ENCODE measurements at places on chromosomes 7 and 10.
A peak's percentile ranks its signal among the peaks of the same experiment; 100 is the strongest.

DNA sequence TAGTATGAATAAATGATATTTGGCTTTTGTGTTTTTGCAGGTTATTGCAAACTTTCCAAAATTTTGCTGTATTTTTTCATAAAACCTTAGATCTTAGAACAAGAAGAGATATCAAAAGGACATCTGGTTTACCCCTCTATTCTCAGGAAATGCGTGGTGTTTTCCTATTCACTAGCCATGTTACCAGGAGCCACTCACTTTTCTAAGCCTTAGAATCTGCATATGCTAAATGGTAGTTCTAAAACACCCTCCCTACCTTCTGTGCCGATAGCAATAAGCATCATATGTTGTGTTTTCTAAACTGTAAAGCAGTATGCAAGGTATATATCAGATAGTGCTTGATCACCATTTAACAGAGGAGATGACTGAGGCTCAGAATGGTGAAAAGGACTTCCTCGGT is 715.0 kb upstream of the CELF2 start:
- DNase-seq, result no peak

- no peak for DNase-seq
These were observed 623.5 kb downstream of the POM121L12 start for GRCh38 chr7:53658951-53659350.

GRCh38 chr7:5638994-5639393 is 142.5 kb downstream of the RNF216 start:
- DNase-seq, result no peak

DNA sequence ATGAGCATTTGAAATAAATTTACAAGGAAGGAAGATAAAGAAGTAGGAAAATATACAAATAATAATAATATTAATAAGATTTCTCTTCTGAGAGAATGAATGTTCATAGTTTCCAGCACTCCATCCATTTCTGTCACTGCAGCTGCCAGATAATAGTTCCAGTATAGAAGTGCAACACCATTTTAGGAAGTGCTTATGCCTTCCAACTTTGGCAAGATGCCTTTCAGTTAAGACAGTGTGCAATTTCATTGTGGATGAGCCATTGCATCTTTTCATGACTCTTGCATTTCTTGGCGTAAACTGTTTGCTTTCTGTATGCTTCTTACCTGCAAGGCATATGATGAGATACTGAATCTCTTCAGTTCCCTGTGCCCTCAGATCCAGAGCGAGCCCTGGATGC is 185.0 kb downstream of the PDE1C start:
- DNase-seq, result no peak

DNA sequence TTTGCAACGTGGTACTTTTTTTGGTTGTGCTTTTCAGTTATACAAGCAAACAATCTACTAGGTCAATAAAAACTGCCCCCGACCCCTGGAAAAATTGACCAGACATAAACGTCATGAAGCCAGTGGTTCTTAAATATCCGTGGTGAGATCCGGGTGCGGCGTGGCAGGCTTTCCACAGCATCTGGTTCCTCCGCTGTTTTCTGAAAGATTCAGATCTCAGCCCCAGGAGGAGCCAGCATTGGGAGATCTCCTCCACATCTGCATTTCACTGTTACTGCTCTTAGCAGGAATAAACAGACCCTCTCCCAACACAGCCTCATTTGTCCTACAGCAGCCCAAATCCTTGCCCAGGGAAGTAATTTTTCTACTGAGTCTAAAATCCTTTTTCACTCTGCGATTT is 664.3 kb upstream of the FOXK1 start:
- DNase-seq, result no peak

DNA sequence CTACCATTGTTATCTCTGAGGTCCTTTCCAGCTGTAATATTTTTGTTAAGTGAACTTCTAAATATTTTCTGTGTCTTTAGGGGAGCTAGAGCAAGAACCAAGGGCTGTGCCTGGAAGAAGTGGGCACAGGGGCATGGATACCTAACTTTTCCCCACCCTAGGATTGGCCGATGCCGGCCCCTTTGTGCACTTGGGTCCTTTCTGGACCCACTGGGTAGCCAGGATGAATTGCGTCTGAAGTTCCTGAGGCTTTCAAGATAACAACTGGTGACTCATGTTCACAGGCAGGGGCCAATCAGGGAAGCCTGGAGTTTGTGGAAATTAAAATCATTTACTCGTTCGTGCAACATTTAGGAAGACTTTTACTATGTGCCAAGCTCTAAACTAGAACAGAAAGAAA is 758 bp downstream of the DPCD start:
- no peak for DNase-seq

- no peak for DNase-seq
These were observed 19.6 kb downstream of the CAMK2B start for GRCh38 chr7:44305564-44306507.

- DNase-seq, result no peak
These were observed 24.2 kb downstream of the WIPI2 start for GRCh38 chr7:5214236-5214635.

DNA sequence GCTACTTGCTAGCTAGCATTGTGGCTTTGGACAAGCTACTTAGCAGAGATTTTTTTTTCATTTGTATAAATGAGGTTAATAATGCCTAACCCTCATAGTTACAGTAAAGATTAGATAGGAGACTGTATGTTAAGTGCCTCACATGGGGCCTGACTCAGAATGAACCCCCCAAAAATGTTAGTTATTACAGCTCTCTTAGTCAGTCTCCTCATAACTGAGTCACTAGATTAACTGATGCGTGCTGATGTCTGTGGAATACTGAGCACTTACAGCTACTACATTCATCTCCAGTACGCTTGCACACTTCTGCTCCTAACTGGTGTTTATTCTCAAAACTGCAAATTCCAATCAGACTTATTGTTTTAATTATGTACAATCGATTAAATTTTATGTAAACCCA is 315.3 kb downstream of the SNX13 start:
- no peak for DNase-seq

- DNase-seq, result no peak
These were observed 14.5 kb downstream of the ADK start for GRCh38 chr10:74165530-74165901.

DNA sequence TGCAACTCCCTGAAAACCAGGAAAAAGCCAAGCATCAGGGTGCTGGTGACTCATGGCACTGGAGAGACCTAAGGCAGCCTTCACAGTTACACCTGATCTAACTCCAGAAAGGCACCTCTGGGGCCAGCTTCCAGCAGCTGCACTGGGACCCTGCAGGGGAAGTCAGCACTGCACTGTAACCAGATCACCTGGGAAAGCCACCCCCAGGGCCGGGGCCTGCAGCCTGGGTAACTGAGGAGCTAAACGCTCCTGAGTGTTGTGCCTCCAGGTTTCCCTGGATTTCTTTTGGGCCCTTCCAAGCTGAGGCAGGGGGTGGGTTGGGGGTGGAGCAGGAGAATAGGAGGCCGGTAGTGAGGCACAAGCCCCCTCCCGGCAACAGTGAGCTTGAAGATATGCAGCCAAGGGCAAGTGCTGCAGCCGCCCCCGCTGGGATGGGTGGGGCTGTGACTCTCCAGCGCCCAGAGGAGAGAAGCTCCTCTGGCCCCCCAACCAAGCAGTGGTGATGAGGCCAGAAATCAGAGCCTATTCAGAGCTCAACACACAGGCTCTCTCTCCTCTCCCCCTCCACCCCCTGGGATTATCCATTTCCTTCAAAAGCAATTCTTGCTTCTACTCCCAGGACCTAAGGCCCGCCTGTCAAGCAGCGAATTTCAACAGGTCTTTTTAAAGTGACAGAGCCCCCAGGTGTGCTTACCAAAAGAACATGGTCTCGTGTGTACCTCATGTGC is 2.6 kb downstream of the CXCL12 start:
- no peak for DNase-seq

DNA sequence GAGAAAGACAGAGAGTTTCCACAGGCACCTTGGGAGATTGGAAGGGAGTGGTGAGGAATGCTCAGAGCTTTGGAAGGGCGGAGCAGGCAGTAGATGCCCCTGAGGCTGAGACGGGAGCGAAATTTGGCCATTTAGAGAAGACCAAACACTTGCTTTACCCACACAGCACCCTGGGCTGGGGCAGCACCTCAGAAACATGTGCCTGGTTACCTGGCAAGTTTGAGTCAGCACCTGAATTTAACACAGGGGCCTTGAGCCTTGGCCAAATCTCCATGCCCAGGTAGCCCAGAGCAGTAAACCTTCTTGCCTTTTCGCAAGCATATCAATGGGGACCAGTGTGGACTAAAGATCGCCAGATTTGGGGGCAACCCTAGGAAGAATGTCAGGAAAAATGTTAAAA is 111.9 kb upstream of the NFE2L3 start:
- no peak for DNase-seq

GRCh38 chr10:117865945-117866344 is 180.8 kb downstream of the RAB11FIP2 start:
- DNase-seq, result no peak

DNA sequence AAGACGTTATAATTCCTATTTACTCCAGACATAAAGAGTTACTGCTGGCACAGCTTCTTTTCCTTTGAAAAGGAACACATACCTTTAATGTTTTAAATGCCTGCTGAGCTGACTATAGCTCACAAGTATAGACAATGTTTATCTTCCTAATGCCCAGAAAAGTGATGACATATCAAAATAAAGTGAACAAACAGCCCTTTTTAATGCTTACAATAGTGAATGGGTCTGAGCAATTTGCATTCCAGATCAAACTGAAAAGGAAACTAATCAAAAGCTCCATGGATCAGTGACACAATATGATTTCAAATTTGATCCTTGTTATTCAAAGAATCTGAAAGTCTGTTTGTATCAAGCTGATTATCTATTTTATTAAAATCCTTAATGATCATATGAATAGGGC is 233.6 kb upstream of the SEMA3E start:
- no peak for DNase-seq

- no peak for DNase-seq
These were observed 27.9 kb upstream of the GATA3 start for GRCh38 chr10:8026349-8027259.

DNA sequence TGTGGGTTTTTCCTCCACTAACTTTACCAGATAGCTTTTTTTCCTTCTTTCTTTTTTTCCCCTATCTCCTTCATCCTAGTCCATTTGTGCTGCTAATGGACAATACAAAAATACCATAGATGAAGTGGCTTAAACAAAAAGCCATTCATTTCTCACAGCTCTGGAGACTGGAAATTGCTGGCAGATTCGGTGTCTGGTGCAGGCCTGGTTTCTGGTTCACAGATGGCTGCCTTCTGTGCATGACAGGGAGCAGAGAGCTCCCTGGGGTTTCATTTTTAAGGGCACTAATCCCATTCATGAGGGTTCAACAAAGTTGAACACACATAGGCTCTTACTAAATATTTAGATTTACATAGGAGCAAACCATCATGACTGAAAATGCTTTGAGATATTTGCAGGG is 467.4 kb downstream of the TYW1 start:
- DNase-seq, result no peak

GRCh38 chr7:155705623-155706360 is 61.3 kb downstream of the RBM33 start:
- DNase-seq, result no peak

- DNase-seq, result no peak
These were observed 111.7 kb upstream of the STARD3NL start for GRCh38 chr7:38066391-38066790.

DNA sequence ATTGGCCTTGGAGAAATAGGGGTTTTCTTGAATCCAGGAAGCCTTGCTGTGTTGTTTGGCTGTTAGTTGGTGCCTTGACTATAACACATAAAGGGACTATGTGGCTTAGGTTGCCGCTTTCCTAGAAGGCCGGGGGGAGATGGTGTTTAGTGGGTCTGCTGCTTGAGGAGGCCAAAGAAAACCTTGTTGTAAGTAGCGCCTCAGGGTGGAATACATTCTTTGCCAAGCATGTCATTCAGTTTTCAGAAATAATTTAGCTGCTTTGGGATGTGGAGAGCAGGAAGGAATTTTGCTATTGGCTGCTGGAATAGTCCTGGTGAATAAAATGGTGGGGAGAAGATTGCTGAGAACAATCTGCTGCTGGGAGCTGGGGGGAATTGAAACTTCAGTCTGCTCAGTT is 132.9 kb upstream of the WNT16 start:
- DNase-seq, result no peak

DNA sequence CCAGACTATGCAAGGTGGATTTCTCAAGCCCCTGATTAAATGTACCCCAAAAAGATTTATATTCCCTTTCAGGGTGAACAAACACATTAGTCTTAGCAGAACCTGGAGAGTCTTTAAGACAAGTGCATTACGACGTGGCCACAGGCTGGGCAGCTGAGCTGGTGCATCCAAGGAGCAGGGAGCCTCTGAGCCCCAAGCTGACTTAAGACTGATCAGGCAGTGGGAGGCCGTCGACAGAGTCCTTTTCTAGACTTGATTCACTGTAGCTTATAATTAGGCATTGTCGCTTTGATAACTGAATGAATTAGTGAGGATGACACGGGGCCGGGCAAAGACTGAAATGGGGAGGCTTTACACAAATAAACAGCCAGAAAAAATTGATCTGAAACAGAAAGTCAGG is 353.2 kb downstream of the GPAM start:
- no peak for DNase-seq

- DNase-seq, result no peak
These were observed 42.3 kb downstream of the RHOBTB1 start for GRCh38 chr10:60901561-60902235.

GRCh38 chr7:120395526-120396019 is 122.6 kb downstream of the KCND2 start:
- no peak for DNase-seq

DNA sequence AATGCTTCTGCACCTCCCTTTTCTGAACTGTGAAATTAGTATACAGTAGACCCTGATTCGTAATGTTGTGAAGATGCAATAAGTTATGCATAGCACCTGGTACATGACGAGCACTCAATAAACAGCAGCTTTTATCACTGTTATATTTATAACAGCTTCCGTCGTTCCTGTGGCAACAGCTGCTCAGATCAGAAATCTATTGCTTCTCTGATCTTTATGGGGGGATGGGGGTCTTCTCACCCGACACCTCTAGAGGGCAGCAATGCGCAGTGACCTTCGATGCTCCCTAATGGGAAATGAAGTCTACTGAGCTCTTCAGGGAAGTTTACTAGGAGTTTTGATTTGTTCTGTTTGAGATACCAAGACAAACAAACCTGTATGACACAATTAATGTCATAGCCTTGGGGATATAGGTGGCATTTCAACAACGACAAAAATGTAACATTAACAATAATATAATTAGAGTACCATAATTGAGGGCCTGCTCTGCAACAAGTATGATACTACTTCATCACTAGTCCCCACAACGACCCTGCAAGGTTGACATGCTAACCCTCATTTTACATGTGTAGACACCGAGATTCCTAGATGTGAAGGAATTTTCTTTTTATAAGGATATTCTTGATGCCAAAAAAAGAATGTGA is 289.6 kb downstream of the SFMBT2 start:
- DNase-seq, result peak; percentile 38

- no peak for DNase-seq
These were observed 112.6 kb downstream of the AMPH start for GRCh38 chr7:38518541-38518940.

DNA sequence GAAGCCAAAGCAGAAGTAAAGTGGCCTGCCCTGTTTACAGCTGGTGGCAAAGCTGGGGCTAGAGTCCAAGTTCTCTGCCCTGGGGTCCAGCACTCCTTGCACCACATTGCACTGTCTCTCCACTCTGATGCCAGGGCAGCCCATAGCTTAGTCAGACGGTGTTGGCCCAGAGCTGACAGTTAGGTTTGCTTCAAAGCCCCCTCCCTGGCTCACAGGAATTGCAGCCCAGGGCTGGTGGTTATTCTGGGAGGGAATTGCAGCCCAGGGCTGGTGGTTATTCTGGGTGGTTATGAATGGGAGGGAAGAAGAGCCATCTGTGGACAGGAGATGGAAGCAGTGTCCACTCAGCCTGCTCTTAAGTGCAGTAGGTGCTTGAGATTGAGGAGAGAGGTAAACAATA is 88.9 kb downstream of the SCRN1 start:
- DNase-seq, result no peak
